ENCODE measurements at places on chromosomes 13 and 19.
A peak's percentile ranks its signal among the peaks of the same experiment; 100 is the strongest.

- peak overlapping the region; percentile 13 for H3K4me3 ChIP-seq
- H3K36me3 ChIP-seq, result no peaks in the 10 kb centered on the region
- peak overlapping the region; percentile 78 for H3K27ac ChIP-seq
- peaks cover 66% of the 10 kb centered on the region for H3K4me1 ChIP-seq
- H3K27me3 ChIP-seq, result no peaks in the 10 kb centered on the region
Observed at GRCh38 chr13:46606970-46607369, 54.0 kb downstream of the LRCH1 start.

GRCh38 chr19:29789007-29789406 lies 22.8 kb upstream of the CCNE1 start:
- H3K4me3 ChIP-seq, result no peak overlapping the region
- H3K27ac ChIP-seq, result no peak overlapping the region
- no peaks in the 10 kb centered on the region for H3K27me3 ChIP-seq
- peaks cover 2% of the 10 kb centered on the region for H3K4me1 ChIP-seq
- no peaks in the 10 kb centered on the region for H3K36me3 ChIP-seq

GRCh38 chr19:1510442-1510806 lies 2.4 kb downstream of the ADAMTSL5 start:
- H3K4me3 ChIP-seq, result no peak overlapping the region
- peaks cover 2% of the 10 kb centered on the region for H3K36me3 ChIP-seq
- peaks cover 20% of the 10 kb centered on the region for H3K4me1 ChIP-seq
- no peak overlapping the region for H3K27ac ChIP-seq
- peaks cover 20% of the 10 kb centered on the region for H3K27me3 ChIP-seq

GRCh38 chr19:13538601-13539253 lies 32.4 kb upstream of the CACNA1A start:
- no peak for DNase-seq
- H3K36me3 ChIP-seq, result no peaks in the 10 kb centered on the region
- H3K27ac ChIP-seq, result no peak overlapping the region
- H3K4me1 ChIP-seq, result no peaks in the 10 kb centered on the region
- no peak overlapping the region for H3K4me3 ChIP-seq

GRCh38 chr13:26929971-26930730 lies 169.6 kb upstream of the GPR12 start:
- no peaks in the 10 kb centered on the region for H3K4me1 ChIP-seq
- peaks cover 7% of the 10 kb centered on the region for H3K27me3 ChIP-seq
- no peaks in the 10 kb centered on the region for H3K36me3 ChIP-seq

DNA sequence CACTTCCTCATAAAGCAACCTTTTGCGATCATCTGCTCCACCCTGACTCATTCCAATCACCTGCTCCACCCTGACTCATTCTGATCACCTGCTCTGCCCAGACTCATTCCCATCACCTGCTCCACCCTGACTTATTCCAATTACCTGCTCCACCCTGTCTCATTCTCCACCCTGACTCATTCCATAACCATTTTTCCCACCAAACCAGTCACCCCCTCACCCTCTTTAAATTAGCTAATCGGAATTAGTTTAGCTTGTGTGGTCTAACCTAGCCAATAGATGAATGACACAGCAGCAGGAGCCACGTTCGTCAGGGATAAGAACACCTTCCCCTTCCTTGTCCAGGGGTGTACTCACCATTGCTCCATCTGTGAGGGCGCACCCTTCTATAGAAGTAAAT lies 134.0 kb downstream of the COG6 start:
- peaks cover 16% of the 10 kb centered on the region for H3K4me1 ChIP-seq
- H3K27ac ChIP-seq, result no peak overlapping the region
- no peak overlapping the region for H3K4me3 ChIP-seq
- peaks cover 16% of the 10 kb centered on the region for H3K36me3 ChIP-seq

DNA sequence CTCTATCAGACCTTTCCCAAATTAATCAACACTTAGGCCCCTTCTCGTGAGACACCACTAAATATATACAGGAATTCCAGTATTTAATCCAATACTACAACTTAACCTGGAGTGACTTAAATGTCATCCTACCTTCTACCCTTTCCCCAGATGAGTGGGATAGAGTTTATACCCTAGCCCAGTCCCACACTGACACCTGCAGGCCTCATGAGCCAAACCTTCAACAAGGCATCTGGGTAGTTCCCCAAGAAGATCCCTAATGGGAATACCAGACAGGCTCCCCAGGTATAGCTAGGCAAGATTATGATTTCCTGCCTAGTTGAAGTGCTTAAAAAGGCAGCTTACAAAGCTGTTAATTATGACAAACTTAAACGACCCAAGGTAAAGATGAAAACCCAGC lies 15.9 kb downstream of the ZNF83 start:
- DNase-seq, result no peak
- no peak overlapping the region for H3K4me3 ChIP-seq
- no peaks in the 10 kb centered on the region for H3K27me3 ChIP-seq
- no peak overlapping the region for H3K27ac ChIP-seq
- H3K4me1 ChIP-seq, result peaks cover 11% of the 10 kb centered on the region
- peaks cover 25% of the 10 kb centered on the region for H3K36me3 ChIP-seq

DNA sequence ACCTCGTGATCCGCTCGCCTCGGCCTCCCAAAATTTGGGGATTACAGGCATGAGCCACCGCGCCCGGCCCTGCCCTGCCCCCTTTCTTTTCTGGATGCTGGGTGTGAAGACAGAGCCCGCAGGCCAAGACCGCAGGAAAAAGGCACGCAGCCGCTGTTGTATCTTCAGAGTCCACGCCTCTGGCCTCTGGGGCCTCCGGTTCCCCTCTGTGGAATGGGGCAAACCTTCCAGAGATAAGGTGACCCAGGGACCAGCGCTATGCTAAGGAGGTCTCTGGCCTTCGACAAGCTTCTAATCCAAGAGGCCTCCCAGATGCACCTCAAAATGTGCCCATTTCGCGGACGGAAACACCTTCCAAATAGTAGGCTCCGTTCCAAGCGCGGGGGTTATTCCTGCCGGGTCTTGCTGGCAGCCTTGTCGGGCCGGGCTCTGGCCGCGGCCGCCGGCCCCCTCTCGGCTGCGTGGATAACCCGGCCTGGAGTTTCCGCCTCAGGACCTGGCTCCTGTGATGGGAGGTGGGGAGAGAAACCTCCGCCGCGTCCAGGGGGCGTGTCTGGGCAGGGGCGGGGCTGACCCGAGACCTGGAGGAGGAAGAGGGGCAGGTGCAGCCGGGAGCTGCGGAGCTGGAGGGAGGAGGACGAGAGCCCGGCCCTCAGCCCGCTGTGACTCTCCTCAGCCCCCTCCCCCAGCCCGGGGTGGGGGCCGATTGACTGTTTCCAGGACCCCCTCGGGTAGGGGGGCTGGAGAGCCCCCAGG lies 13.1 kb downstream of the TJP3 start:
- no peak overlapping the region for H3K27ac ChIP-seq
- H3K27me3 ChIP-seq, result peaks cover 13% of the 10 kb centered on the region
- peaks cover 10% of the 10 kb centered on the region for H3K4me1 ChIP-seq
- H3K36me3 ChIP-seq, result no peaks in the 10 kb centered on the region
- peak; percentile 91 for DNase-seq
